ENCODE measurements at places on chromosomes 1 and 21.
A peak's percentile ranks its signal among the peaks of the same experiment; 100 is the strongest.

DNA sequence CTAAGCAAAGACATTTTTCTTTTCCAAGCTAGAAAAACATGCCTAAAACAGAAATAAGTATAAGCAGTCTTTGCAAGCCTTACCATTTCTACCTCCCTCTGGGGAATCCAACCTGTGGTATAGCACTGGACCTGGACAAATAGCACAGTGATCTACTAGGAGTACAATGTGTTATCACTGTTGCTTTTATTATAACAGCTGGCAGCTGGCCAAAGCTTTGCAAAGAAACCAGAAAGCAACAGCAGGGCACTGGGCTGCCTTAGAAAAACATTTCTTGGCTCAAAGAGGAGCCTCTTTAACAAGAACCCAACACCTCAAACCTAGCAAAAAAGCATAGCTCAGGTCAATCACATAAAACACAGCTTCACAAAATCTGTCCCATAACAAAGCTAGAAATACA lies 294.5 kb upstream of the GREM2 start:
- peak; percentile 43 for DNase-seq

- DNase-seq = peak; percentile 99
Measured at GRCh38 chr1:2227346-2228156, 568 bp upstream of the SKI start.

DNA sequence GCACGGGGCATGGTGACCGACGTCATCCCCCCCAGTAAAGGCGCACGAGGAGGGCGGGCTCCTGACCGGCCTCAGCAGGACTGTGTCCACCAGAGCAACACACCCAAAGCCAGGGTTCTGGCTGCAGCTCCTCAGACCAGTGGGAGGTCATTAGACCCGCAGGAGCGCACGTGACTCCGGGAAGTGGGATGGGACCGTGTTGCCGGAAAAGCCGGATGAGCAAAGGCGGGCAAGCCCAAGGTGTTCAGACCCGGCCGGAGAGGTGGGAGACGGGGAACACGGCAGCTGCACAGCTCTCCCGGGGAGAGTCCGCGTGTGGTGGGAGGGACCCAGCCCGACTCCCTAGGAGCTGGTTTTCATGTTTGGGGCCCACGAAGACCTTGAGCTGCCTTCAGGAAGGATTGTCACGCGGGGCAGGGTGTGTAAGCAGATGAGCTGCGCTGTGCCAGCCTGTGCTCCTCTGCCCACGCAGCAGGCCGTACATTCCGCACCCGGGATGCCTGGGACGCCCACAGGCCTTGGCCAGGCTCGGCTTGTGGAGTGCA lies 20.6 kb upstream of the TRAPPC10 start:
- DNase-seq = no peak

- peak; percentile 70 for DNase-seq
Measured at GRCh38 chr1:96962751-96963211, 241.2 kb downstream of the PTBP2 start.

- no peak for DNase-seq
Measured at GRCh38 chr1:70993798-70994197, 53.8 kb downstream of the PTGER3 start.

GRCh38 chr1:22709891-22710700 lies 543 bp upstream of the EPHB2 start:
- peak; percentile 86 for DNase-seq

- DNase-seq = no peak
Measured at GRCh38 chr1:175494950-175495349, 248.4 kb downstream of the TNR start.

- DNase-seq = no peak
Measured at GRCh38 chr21:21001591-21002100, 3.4 kb downstream of the NCAM2 start.

DNA sequence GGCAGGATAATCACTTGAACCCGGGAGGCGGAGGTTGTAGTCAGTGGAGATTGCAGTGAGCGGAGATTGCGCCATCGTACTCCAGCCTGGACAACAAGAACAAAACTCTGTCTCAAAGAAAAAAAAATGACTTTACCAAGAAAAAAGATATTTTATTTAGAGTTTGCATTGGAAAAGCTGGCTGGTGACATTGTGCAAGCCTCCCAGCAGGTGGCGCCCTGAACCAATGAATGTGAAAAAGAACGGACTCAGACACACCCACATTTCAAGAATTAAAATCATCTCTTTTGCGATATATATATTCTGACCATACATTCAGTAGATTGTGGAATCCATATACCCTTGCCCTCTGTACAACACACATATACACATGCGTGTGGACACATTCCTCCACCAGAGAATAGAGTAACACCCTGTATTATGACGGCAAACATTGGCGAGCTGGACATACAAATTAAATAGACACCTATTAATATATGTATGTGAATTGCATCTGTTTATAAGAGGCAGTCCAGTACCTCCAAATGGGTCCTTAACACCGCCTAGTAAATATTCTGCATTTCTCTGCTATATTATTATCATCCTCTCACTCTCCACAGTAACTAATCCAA lies 39.0 kb upstream of the CADM3 start:
- DNase-seq = peak; percentile 71

Measured in astrocyte of the hippocampus (primary cell).